ENCODE measurements at places on chromosomes 2 and 18.

DNA sequence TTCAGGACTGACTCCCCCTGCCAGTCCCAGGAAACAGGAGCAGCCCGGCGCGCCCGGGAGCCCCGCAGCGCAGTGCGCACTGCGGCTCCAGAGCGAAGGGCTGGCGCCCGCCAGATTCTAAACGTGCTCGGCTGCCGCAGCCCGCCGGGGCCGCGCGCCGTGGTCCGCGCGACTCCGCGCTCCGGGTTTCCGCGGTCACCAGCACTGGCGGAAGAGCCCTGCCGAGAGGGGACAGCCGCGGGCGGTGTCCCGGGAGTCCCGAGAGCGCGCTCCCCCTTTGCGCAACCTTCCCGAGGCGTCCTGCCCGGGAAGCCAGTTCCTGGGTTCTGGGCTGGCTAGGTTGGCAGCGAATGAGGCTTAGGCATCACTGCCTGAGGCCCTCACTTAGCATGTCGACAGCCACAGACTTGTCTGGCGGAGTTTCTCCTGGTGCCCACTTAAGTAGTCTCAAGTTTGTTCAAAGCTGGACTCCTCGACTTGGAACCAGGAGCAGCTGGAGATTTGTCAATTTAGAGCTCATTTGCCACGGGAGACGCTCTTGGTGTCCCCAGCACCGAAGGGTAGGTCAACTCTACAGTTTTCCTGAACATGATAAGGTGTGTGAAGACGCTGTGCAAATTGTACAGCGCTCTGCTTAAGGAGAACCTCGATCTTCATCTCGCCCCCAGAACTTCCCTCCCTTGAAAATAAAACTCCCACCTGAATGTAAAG is 1.5 kb upstream of the VSNL1 start:
- DNase-seq = peak; percentile 66

DNA sequence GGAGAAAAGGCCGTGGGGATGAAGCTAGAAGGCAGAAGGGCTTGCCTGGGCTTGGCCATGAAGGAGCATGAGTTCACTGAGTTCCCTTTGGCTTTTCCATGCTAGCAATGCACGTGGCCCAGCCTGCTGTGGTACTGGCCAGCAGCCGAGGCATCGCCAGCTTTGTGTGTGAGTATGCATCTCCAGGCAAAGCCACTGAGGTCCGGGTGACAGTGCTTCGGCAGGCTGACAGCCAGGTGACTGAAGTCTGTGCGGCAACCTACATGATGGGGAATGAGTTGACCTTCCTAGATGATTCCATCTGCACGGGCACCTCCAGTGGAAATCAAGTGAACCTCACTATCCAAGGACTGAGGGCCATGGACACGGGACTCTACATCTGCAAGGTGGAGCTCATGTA is 2.9 kb downstream of the CTLA4 start:
- DNase-seq = no peak

- DNase-seq = peak; percentile 63
Observed at GRCh38 chr2:9327873-9328352, 95.4 kb downstream of the ITGB1BP1 start.

- no peak for DNase-seq
Observed at GRCh38 chr2:189466656-189467055, 25.4 kb downstream of the WDR75 start.

- no peak for DNase-seq
Observed at GRCh38 chr2:110877031-110877827, 144.9 kb downstream of the ACOXL start.

- DNase-seq = no peak
Observed at GRCh38 chr2:144515099-144515695, 4.7 kb downstream of the ZEB2 start.

- peak; percentile 99 for DNase-seq
Observed at GRCh38 chr2:174952607-174953006, 52.6 kb downstream of the CHN1 start.

- DNase-seq = no peak
Observed at GRCh38 chr2:232683368-232683767, 13.8 kb upstream of the GIGYF2 start.

- DNase-seq = no peak
Observed at GRCh38 chr2:174749793-174750192, 14.5 kb downstream of the CHRNA1 start.

- DNase-seq = no peak
Observed at GRCh38 chr2:31386648-31387047, 27.9 kb downstream of the XDH start.

GRCh38 chr18:13112982-13113381 is 105.6 kb upstream of the LDLRAD4 start:
- DNase-seq = peak; percentile 26

DNA sequence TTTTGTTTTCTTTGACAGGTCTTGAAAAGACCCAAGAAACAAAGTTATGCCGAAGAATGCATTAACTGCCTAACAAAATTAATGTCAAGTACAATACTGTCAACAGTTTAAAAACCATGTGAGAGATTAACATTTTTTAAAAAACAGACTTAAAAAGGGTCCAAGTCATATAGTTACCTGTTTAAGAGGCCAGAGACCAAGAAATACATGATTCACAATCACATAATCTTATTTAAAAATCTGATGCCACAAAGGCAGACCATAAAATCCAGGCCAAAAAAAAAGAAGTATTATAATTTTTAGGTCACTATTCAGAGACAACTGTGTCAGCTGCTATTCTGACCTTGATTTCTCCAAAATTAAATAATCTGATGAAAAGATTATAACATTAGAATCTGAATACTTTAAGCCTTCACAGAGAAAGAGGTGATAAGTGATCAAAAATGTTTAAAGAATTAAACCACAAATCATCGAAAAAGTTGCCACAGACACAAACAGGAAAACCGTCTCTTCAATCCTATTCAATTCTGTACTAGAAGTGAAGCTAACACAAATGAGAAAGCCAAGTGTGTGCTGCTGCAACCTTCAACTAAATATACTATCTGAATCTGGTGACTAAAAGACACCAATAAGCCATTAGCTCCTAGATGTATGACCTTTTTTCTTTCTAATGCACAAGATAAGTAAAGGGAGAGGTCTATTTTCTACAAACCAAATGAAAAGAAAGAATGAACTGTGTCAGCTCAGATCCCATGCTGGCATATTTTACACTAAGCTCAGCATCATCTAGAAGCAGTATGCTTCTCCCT is 286.0 kb downstream of the ZEB2 start:
- DNase-seq = no peak

GRCh38 chr2:26683583-26683982 is 8.9 kb upstream of the KCNK3 start:
- DNase-seq = no peak

DNA sequence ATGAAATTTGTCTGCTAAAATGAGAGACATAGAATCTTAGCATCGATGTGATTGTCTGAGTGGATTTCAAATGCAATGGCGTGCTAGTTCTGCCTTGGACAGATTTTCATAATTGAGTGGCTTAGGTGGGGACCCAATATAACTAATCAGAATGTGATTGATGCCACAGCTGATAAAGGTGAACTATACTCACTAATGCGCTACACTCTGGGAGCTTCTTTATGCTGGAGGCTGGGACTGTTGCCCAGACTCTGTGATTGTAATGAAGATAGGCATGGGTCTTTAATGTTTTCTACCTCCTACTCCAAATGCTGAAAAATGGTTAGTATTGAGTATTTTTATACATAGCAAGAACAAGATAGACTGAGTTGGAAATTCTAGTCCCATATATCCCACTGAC is 339.5 kb upstream of the SLC39A10 start:
- DNase-seq = no peak

- peak; percentile 20 for DNase-seq
Observed at GRCh38 chr2:225670111-225670974, 270.8 kb downstream of the NYAP2 start.

- DNase-seq = no peak
Observed at GRCh38 chr18:57128220-57128932, 18.5 kb upstream of the BOD1L2 start.

DNA sequence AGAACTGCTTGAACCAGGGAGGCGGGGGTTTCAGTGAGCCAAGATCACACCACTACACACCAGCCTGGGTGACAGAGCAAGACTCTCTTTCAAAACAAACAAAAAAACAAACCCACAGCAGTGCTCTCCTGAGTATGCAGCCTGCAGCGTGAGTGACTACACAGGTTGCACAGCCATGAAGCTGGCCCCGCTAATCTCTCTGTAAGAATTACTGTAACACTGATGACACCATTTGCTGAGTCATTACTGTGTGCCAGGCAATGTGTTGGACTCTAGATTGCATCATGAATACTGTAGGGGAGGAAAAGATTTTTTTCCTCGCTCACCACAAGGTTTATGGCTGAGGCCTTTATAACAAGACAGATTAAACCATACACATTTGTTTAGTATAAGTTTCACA is 118.6 kb upstream of the ATP8B1 start:
- DNase-seq = no peak

DNA sequence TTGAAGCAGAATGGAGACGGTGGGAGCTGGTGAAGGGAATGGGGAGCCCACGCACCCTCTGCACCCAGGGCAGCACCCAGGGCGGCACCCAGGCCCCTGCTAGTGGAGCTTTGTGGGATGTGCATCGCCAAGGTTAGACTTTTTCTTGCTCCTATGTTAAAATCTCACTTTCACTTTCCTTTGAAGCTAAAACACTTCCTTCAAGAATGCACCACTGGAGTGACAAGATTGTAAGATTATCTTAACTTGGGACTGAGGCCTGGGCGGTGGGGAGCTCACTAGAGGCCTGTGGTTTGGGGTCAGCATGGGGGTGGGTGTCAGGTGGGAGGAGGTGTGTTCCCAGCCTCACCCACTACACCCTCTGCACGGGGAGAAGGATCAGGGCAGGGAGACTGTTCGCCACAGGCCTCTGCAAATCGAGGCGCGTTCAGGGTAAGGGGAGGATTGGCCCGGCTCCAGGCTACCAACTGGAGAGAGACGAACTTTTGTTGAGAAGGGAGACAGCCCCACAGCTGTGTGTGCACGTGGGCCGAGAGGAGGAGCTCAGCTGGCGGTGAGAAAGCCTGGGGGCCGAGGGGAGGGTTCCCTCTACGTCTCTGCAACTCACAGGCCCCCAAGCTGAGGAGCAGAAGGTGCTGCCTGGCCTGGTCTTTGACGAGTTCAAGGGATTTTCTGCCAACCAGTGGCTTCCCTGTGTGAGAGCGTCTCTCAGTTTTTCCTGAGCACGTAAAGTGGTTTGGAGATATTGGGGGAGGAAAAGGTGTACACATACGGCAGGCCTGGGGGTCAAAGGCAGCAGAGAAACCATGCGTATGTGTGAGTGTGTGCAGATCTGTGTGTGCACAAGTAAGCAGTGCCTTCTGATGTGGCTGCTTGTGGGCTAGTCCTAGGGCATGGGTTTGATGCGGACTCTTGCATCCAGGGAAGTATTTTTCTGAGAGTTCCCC is 147.7 kb downstream of the KLHL29 start:
- no peak for DNase-seq

GRCh38 chr2:72932045-72932740 is 14.9 kb downstream of the EMX1 start:
- DNase-seq = no peak

- DNase-seq = no peak
Observed at GRCh38 chr2:42917425-42917927, 125.1 kb upstream of the HAAO start.

- DNase-seq = no peak
Observed at GRCh38 chr2:52526735-52527134, 1240.9 kb upstream of the CHAC2 start.

GRCh38 chr2:10036095-10036884 is 7.1 kb upstream of the KLF11 start:
- DNase-seq = no peak

DNA sequence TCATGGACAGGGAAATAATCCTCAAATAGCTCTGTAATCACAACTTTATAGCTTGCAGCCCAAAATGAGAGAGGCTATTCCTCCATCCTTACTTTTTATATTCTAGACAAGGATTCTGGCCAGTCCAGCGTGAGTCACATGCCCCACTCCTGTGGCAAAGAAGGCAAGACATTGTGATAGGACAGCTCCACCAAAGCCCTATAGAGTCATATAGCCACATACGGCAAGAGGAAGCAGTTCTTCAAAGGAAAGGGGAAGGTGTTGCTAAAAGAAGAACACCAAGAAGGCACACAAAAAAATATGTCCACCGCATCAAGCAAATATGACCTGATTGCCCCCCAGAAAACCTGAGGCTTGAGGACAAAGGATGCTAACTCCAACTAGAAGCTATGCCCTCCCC is 3.4 kb upstream of the GFPT1 start:
- DNase-seq = no peak

DNA sequence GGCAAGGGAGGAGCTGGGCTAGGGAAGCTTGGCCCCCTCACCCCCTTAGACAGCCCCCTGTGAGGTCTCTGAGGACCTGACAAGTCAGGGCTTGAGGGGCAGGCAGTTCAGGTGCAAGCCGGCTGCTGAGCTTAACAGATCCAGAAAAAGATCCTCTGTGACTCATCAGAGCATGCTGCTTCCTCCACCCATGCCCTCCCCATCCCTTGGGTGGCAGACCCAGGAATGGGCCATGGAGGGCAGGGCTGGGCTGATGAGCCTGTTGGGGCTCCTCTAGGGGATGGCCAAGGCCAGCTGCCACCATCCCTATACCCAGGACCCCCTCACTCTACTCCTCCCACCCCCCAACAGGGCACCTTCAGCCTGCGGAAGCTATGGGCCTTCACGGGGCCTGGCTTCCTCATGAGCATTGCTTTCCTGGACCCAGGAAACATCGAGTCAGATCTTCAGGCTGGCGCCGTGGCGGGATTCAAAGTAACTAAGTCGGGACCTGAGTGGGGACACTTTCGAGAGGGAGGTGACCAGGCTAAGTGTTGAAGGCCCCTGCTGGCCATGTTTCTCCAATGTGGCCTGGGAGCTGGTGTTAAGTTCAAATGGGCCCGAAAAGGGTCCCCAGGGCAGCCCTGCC is 1.9 kb downstream of the SLC11A1 start:
- DNase-seq = no peak

DNA sequence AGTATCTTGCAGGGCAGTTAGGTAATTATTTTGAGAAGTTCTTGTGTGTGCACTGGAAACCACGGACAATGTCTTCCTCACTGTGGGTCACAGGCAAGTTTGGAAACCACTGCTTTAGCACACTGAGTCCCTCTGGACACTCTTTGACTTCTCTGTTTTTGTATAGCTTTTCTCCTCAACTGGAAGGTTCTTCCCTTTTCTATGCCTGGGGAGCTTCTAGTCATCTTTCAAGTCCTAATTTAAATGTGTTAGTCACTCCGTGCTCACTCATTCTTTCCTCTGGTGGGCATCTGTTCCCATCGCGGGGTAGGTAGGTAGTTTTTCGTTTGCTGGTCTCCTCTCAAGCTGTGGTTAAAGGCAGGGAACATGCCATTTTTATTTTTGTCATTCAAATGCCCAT is 32.1 kb downstream of the E2F6 start:
- DNase-seq = no peak

DNA sequence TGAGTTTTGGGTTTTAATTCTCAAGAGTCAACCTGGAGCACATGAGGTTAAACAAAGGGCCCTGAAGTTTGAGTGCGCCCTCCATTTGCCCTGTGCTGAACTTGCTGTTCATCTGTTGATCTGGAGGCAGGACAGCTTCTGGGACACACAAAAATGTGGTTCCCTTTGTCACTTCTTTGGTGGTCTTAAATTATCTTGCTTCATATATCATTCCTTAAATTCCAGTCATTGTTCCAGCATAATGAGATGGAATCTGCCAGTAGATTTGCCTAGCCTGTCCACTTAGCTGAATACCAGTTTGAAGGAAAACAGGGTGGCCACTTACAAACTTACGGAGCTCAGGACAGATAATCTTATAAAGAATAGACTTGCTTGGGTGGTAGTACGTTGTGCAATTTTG is 916 bp downstream of the CETN1 start:
- DNase-seq = no peak
